IPS DF 6.9 (cell line): ENCODE measurements at places on chromosomes 4 and X.

DNA sequence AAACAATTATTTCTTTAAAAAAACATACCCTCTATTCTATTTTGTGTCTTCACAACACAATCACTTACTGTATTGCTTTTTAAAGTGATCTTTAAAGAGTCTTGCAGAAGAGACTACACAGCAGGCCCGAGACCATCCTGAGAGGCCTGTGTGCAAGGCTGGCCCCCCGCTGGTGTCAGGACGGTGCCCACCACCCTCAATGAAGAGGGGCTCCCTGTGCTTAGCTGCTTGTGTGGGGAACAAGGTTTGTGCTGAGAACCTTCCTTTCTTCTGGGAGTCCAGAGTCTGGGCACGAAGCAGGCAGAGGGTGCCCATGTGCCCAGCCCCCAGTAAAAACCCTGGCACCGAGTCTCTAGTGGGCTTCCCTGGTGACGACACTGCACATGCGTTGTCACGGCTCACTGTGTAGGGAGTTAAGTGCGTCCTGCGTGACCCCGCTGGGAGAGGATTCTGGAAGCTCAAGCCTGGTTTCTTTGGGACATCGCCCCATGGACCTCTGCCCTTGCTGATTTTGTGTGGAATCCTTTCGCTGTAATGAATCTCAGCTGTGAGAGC, 22.0 kb downstream of the RGS12 start:
- H3K4me3 ChIP-seq, result no peak overlapping the region
- no peak for DNase-seq
- no peak overlapping the region for H3K27ac ChIP-seq
- no peaks in the 10 kb centered on the region for H3K27me3 ChIP-seq
- H3K4me1 ChIP-seq, result no peaks in the 10 kb centered on the region
- peaks cover 4% of the 10 kb centered on the region; the same call in 1 of the 2 replicates for H3K36me3 ChIP-seq

DNA sequence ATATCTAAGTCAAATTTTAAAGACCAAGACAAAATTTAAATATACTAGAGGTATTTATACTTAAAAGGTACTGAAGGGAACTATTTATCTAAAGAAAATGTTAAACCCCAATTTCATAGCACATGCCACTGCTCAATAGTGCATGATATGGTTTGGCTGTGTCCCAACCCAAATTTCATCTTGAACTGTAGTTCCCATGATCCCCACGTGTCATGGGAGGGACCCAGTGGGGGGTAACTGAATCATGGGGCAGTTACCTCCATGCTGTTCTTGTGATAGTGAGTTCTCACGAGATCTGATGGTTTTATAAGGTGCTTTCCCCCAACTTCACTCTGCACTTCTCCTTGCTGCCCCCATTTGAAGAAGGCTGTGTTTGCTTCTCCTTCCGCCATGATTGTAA, 32.3 kb downstream of the MAML3 start:
- no peak for DNase-seq
- H3K27me3 ChIP-seq, result no peaks in the 10 kb centered on the region; the same call in 1 of the 2 replicates
- H3K27ac ChIP-seq, result no peak overlapping the region
- no peak overlapping the region for H3K4me3 ChIP-seq

GRCh38 chr4:22688236-22688635, 4.5 kb upstream of the GBA3 start:
- no peaks in the 10 kb centered on the region for H3K4me1 ChIP-seq
- H3K4me3 ChIP-seq, result no peak overlapping the region
- H3K27ac ChIP-seq, result no peak overlapping the region
- no peak for DNase-seq
- no peaks in the 10 kb centered on the region for H3K27me3 ChIP-seq

GRCh38 chrX:101408532-101408841, 465 bp downstream of the HNRNPH2 start:
- H3K27ac ChIP-seq, result no peak overlapping the region
- no peaks in the 10 kb centered on the region for H3K4me1 ChIP-seq
- no peak for DNase-seq
- H3K27me3 ChIP-seq, result no peaks in the 10 kb centered on the region

DNA sequence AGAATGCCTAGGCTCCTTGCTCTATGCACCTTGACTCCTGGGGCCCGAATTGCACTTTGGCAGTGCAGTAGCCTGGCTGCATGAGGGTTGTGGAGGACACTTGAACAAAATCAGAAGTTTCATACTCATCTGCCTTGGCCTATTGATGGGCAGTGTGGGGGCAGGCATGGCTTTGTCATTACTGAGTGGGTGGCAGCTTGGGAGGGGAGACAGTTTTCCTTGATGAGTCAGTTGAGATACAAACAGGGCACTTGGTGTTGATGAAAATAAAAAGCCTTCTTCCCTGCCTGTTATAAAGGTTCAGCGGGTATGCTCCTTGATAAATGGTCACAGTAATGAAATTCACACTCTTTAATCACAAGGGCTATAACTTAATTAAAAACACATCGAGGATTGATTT, 126.8 kb upstream of the MAMLD1 start:
- no peaks in the 10 kb centered on the region for H3K27me3 ChIP-seq
- H3K36me3 ChIP-seq, result no peaks in the 10 kb centered on the region
- H3K27ac ChIP-seq, result no peak overlapping the region
- H3K4me3 ChIP-seq, result no peak overlapping the region
- no peak for DNase-seq
- H3K4me1 ChIP-seq, result no peaks in the 10 kb centered on the region

- H3K27ac ChIP-seq, result no peak overlapping the region
- H3K4me1 ChIP-seq, result no peaks in the 10 kb centered on the region
- H3K4me3 ChIP-seq, result no peak overlapping the region
- no peak for DNase-seq
- no peaks in the 10 kb centered on the region for H3K36me3 ChIP-seq
Observed at GRCh38 chrX:118644378-118644777, 83.0 kb upstream of the IL13RA1 start.

DNA sequence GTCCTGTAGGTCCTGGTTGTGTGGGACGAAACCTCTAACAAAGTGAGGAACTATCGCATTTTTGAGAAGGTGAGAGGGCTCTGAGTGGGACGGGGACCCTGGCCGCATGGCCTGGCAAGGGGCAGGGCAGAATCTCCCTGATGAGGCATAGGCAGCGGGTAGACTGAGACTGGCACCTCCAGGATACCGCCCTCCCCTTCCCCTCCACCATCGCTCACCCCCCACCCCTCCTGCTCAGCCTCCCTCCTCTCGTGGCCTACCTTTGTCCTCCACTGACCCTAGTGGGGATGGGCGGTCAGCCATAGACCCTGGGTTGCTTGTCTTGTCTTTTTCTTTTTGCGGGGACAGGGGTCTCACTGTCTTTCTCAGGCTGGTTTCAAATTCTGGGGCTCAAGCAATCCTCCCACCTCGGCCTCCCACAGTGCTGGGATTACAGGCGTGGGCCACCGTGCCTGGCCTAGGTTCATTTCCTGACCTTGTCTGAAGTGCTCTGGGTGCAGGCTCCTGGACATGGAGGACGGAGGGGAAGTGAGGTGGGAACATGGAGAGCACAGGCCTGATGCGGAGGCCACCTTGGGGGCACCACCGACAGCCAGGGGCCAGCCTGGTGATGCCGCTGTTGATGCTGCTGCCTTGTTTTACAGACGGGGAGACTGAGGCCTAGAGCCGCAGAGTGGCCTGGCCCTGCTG, 10.5 kb upstream of the ADD1 start:
- no peak for DNase-seq
- H3K27me3 ChIP-seq, result no peaks in the 10 kb centered on the region
- H3K27ac ChIP-seq, result no peak overlapping the region
- peaks cover 8% of the 10 kb centered on the region for H3K4me1 ChIP-seq

GRCh38 chr4:26289401-26289800, 31.4 kb upstream of the RBPJ start:
- H3K36me3 ChIP-seq, result no peaks in the 10 kb centered on the region
- no peaks in the 10 kb centered on the region for H3K4me1 ChIP-seq
- H3K4me3 ChIP-seq, result no peak overlapping the region
- no peaks in the 10 kb centered on the region for H3K27me3 ChIP-seq
- no peak overlapping the region for H3K27ac ChIP-seq

DNA sequence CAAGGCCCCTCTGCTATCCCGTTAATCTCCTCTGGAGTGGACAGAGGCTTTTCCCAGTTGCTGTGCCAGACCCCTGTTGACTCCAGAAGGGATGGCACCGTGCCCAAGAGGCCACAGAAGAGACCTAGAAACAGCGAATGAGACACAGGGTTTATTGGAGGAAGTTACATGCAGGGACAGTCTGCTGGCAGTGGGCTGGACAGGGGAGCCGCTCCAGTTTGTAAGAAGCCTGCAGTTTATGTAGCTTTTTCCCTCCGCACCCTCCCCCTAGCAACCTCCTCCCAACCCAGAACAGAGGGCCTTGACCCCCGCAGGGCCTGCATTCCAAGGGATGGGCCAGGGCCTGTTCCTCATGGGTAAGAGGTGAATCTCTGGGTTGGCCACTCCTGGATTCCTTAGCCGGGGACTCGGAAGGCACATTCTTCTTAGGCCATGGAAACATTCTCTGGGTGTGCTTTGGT, 216.8 kb upstream of the PSAPL1 start:
- no peaks in the 10 kb centered on the region for H3K36me3 ChIP-seq
- no peak overlapping the region for H3K4me3 ChIP-seq
- no peak overlapping the region for H3K27ac ChIP-seq
- H3K4me1 ChIP-seq, result peaks cover 10% of the 10 kb centered on the region

DNA sequence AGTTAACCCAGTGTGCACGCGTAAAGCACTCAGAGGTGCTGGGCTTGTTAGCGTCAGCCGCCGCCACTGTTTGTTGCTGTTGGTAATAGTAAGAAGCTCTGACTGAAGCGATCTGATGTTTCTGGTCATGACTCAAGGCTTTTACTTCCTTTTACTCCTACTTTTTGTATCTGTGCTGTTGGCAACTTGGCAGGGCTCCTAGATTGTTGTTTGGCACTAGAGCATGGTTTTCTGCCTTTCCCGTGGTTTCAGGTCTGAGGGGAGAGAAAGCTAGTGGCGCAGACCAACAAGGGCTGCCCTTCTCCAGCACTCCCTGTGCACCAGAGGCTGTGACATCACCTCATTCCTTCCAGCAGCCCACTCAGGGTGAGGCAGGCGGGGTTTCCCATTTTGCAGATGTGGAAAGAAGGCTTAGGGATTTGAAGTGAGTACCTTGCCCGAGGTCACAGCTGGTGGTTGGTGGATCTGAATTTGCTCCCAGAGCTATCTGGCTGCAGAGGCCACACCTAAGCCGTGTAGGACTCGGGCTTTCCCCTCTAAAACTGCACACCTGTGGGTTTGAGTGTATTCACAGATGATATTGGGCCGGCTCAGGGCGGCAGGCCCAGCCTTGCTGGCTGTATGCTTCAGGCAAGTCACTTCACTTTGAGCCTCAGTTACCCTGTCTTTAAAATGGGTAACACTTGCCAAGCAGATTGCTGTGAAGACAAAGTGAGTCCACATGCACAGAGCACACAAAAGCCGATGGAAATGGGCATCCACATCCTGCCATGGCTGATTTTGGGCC, 51.2 kb upstream of the TADA2B start:
- no peaks in the 10 kb centered on the region for H3K4me1 ChIP-seq
- no peak overlapping the region for H3K4me3 ChIP-seq
- DNase-seq, result no peak
- H3K27ac ChIP-seq, result no peak overlapping the region

DNA sequence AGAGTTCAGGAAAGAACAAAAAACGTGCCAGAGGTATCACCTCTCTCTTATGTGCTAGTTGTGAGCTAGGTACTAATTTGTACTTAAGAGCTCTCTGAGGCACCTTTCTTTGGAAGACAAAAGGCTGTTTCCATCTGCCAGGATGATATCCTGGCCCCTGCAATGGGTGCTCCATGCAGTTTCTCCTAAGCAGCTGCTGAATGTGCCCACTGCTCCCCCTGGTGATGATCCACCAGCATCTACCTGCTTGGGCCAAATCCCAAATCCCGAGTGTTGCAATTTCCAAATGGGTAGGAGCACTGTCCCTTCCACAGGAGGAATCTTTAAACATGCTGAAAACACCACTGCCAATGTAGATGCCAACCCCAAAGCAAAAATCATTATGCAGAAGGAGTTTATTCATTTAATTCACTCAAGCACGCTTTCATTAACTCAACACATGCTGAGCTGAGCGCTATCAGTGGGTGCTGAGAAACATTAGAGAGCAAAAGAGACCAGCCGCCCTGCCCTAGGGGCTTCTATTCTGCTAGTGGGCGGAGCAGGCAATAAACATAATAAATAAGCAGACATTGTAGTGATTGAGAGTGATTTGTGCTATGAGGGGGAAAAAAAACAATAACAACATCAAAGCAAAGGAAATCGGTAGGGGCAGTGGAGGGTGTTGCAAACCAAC, 69.6 kb upstream of the C4orf50 start:
- H3K36me3 ChIP-seq, result no peaks in the 10 kb centered on the region
- H3K4me3 ChIP-seq, result no peak overlapping the region
- peak; percentile 55 for DNase-seq
- no peaks in the 10 kb centered on the region for H3K4me1 ChIP-seq
- no peak overlapping the region for H3K27ac ChIP-seq

DNA sequence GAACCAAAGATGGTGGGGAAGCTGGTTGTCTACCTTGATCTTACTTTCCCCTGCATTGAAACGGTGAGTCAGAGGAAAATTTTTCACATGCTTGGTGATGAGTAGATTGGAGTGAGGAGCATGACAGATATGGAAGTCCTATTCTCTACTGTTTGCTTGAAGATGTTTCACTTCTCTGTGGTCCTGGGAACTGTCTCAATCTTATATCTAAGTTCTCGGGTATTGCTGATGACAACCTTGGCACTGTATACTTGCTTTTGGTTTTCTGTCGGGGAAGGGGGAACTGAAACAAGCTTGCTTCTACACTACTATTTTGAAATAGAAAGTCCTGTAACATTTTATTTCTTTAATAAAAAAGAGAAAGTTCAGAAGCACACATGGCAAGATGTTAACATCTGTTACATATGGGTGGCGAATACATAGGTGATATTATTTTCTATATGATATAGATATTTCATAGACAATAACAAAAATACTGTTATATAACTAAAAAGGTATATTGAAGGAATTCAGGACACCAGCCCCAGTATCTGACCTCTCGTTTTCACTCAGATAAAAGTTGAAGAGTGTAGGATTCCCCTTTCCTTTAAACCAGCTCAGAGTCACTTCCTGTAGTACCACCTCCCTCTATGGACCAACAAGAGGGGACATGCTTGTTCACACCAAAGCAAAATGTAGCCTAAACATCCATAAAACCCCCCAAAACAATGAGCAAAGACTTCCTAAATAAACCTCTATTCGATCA, 88.8 kb downstream of the FMR1NB start:
- no peak overlapping the region for H3K4me3 ChIP-seq
- no peaks in the 10 kb centered on the region for H3K27me3 ChIP-seq
- no peak overlapping the region for H3K27ac ChIP-seq

DNA sequence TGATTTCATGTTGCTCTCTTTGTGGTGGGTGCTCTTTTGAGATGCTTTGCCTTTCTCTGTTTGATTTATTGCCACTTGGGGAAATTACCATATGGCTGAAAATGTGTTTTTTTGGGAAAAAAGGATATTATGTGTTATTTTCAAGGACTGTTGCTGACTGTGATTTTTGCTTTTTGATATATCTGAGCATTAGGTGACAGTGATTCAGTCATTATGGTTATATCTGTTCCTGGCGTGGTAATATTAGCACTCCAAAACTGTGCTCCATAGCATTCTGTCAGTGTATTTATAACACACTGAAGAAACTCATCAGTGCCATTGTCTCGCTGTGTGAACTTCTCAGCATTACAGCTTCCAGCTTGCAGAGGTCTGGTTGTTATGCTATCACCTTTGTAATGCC, 73.8 kb downstream of the PHEX start:
- DNase-seq, result no peak
- H3K27ac ChIP-seq, result no peak overlapping the region
- no peak overlapping the region for H3K4me3 ChIP-seq
- no peaks in the 10 kb centered on the region for H3K27me3 ChIP-seq
